ENCODE measurements at places on chromosomes 1 and 21. TPM values are rescaled to one million over a fixed set of nuclear protein-coding genes. Genes with fewer than 3 reads are reported as not detected.

- DNase-seq: no peak
These were observed 38.2 kb downstream of the TNFSF4 start for GRCh38 chr1:173168941-173169340.

The CASQ1 gene
- total RNA-seq: 21.9 TPM

The S100A2 gene
- total RNA-seq: 2.3 TPM

DNA sequence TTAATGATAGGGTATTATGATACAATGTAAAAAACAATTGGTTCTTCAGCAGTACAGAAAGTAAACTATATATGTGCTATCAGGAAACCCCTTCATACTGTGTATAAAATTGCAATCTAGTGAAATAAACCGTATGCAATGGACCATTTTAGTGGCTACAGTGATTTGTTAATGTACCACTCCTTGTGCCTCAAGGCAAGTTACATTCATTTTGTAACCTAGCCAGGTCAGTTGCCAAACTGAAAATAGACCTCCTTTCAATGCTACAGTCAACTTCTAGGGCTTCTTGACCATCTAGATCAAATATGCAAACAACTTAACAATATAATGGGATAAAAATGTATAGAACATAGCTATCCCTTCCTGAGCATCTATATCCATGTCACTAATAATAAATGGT lies 52.0 kb upstream of the RAVER2 start:
- no peak for DNase-seq

DNA sequence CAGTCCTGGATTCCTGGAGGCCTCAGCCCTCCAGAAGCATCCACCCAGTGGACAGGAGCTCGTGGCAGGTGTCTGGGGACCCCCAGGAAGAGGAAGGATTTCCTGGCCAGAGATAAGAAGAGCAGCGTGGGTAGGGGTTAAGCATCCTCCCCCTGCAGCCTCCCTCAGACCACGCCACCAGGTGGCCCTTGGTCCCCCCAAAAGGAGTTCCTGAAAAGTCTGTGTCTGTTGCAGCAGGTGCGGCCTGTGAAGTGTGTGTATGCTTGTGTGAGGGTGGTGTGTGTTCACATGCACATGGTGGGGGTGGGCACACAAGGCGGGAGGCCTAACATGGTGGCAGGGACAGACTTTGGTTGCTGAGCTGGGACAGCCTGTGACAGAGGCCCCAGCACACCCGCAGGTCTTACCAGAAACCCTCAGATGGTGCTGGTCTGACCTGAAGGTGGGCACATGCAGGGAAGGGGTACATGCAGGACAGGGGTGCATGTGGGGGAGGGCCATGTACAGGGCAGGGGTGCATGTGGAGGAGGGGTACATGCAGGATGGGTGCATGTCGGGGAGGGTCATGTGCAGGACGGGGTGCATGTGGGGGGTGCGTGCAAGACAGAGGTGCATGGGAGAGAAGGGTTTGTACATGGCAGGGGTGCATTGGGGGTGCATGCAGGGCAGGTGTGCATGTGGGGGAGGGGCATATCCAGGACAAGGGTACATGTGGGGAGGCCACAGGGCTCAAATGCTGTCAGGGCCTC lies 18.2 kb upstream of the RUNX3 start:
- DNase-seq: no peak

All from dorsolateral prefrontal cortex (tissue), 122 donors.